ENCODE measurements at places on chromosomes 11 and 22.
A peak's percentile ranks its signal among the peaks of the same experiment; 100 is the strongest.

GRCh38 chr22:49305214-49305965 lies 522.3 kb downstream of the BRD1 start:
- DNase-seq, result peak; percentile 48

DNA sequence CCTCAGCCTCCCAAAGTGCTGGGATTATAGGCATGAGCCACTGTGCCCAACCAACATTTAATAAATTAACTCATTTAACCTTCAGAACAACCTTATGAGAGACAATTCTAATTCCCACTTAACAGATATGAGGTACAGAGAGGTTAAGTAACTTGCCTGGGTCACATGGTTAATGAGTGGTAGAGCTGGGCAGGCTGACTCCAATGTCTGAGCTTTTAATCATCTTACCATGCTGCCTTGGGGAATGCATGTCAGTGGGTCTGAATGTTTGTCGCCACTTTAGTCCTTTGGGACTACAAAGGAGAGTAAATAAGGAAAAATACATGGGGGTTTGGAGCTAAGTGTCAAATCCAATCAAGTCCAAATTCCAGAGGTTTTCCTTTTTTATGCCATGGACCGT lies 11.2 kb upstream of the PIK3C2A start:
- DNase-seq, result no peak

DNA sequence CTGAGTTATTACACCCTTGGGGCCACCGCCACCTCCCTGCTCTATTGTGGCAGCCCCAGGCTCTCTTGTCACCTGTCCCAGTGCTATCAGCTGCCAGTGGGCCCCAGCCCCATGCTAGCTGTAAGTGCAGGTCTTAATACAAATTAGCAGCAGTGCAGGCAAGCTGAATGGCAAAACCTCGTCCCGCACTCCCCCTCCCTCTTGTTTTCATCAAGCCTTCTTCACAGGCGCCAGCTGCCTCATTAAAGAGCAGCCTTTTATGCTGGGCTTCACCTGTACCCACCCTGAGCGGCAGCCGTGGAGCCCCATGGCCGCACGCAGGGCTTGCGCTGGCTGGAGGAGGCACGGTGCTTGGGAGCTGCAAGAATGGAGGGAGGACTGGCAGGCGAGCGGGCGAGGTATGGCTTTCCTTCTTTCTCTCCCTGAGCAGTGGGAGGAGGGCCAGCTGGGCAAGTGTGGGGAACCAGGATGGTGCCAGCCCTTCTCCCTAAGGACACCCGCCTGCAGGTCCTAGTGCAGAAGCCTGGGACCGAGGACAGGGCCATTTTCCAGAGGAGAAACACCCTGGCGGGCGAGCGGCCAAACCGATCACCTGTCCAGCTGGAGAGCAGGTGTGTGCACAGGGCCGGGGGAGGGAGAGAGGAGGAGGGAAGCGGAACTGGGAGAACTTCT lies 70.7 kb downstream of the FLI1 start:
- no peak for DNase-seq

DNA sequence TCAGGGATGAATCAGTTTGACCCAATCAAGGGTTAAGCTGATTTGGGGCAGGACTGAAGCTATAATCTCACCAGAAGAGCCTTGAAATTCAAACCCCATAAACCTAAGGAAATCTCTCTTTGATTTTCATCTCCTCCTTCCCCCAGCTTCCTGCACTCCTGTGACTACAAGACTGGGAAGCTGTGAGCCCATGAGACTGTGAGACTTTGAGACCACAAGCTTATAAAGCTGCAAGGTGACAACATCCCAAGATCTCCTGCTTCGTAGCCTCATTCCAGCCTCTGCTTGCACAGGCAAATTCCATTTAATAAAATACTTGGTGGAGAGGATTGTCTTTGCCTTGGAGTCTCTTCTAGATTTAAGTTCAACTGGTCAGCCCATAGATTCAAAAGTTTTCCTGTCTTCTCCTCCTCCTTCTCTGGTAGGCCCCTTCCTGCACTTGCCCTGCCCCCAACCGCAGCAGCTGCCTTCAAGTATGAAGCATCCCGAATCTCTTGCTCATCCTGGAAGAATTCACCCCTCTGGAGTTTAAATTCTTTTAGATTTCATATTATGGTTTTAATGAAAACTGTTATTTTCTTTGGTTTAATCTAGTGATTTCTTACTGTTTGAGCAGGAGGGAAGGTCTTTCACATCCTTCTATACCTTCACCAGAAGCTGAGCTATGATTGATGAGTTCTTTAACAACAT lies 42.1 kb downstream of the PAMR1 start:
- DNase-seq, result no peak

DNA sequence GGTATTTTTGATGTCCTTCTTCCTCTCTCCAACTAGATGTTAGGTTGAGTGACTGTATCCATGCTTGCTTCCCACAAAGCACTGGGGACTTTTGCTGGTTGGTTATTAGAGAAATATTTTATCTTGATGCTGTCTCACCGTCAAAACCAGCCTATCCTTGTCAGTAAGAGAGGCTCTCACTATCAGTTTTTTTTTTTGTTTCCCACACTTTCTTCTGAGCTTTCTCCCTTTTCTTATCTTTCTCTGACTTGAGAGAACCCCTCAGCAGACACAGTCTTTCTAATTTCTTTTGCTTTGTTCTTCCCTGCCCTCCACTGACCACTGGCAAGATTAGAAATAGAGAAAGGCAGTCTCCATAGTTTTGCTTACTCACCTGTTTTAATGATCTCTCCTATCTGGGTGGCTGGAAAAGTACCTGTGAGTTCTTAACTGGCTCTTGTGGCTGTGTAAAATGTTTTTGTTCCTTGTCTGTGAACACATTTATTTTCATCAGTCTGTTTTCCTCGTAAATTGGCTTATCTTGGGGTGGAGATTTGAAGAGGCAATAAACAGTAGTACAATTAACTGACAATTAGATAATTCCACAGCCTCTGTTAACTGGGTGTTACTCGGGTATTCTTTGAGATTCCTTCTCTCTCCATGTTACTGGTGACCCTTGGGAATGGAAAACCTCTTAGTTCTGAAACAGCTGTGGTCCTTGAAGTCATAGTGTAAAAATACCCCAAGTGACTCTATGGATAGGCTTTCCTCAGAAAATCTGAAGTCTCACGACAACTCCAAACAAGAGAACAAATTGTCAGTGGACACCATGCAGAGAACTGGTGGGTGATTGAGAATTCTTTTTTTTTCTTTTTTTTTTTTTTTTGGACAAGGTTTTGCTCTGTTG lies at the start of gene NXPE1:
Gene NXPE1 (minus strand): TSS at position 457 of the 886 bp plus-strand sequence. CDS start 8,680 bp downstream, outside the sequence.
- DNase-seq, result no peak
